Ascending aorta (tissue), 2 donors: ENCODE measurements at places on chromosomes 3 and 15.

GRCh38 chr3:172808969-172809546 lies 58.5 kb downstream of the ECT2 start:
- H3K4me1 ChIP-seq = no peaks in the 10 kb centered on the region
- H3K27me3 ChIP-seq = no peaks in the 10 kb centered on the region
- no peak overlapping the region for H3K27ac ChIP-seq
- no peaks in the 10 kb centered on the region for H3K36me3 ChIP-seq
- H3K4me3 ChIP-seq = no peak overlapping the region

- H3K4me1 ChIP-seq = peaks cover 4% of the 10 kb centered on the region
- no peak for DNase-seq
- H3K27ac ChIP-seq = no peak overlapping the region
Observed at GRCh38 chr15:32889214-32889613, 171.4 kb downstream of the GREM1 start.

DNA sequence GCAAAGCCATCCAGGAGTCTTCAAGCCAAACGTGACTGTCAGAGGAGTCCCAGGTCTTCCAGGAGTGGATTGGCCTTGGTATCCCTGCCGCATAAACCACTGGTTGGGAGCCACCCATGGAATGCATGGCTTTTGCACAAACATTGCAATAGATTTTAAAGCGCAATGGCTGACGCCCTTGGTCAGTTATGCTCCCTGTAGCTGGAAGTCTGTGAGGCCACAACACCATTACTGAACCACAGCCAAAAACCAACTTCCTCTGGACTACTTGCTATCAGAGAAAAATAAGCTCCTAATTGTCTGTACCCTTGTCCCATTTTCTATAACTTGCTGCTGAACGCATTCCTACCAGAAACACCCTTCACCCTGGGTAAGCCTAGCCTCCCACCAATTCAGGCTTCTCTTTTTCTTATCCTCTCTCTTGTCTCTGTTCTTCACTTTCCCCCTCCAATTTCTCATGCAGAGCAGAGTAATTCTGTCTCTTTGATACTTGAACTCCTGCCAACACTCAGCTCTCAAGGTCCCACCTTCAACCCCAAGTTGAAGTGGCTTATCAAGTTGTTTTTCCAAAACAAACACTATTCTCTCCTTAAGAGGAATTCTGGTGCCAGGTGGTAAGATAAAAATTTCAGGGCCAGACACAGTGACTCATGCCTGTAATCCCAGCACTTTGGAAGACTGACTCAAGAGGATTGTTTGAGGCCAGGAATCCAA lies 176.4 kb upstream of the UBE2E1 start:
- DNase-seq = no peak
- H3K4me3 ChIP-seq = no peak overlapping the region
- H3K36me3 ChIP-seq = no peaks in the 10 kb centered on the region
- H3K4me1 ChIP-seq = no peaks in the 10 kb centered on the region
- H3K27me3 ChIP-seq = no peaks in the 10 kb centered on the region

- no peaks in the 10 kb centered on the region for H3K4me1 ChIP-seq
- H3K36me3 ChIP-seq = peaks cover 12% of the 10 kb centered on the region
- DNase-seq = no peak
- H3K27me3 ChIP-seq = no peaks in the 10 kb centered on the region
- no peak overlapping the region for H3K27ac ChIP-seq
- H3K4me3 ChIP-seq = no peak overlapping the region
Observed at GRCh38 chr3:142459096-142459495, 11.3 kb upstream of the XRN1 start.

- no peaks in the 10 kb centered on the region for H3K27me3 ChIP-seq
- no peak overlapping the region for H3K27ac ChIP-seq
- DNase-seq = no peak
- no peak overlapping the region for H3K4me3 ChIP-seq
Observed at GRCh38 chr3:35944926-35945710, 305.8 kb downstream of the ARPP21 start.

DNA sequence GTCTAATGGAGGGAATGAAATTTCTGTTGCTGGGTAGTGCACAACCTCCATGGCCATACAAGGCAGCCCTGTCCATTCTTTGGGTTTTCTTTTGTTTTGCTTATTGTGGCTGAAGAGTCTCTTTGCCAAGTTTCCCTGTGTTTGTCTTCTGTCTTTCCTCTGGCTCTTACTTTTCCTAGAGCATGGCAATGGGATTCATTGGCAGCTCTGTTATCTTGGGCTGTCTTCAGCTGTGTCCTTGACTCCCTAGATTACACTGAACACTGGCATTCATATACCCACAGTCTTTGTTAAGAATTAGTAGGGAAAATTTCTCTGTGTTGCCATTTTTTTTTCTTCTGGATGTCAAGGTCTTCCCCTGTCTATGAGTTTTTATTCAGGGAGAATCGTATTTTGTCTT lies 16.1 kb upstream of the DCBLD2 start:
- H3K27ac ChIP-seq = no peak overlapping the region
- no peaks in the 10 kb centered on the region for H3K4me1 ChIP-seq
- H3K4me3 ChIP-seq = no peak overlapping the region
- no peaks in the 10 kb centered on the region for H3K36me3 ChIP-seq
- no peak for DNase-seq

- H3K4me1 ChIP-seq = no peaks in the 10 kb centered on the region
- DNase-seq = no peak
- H3K27ac ChIP-seq = no peak overlapping the region
- no peaks in the 10 kb centered on the region for H3K36me3 ChIP-seq
- H3K4me3 ChIP-seq = no peak overlapping the region
Observed at GRCh38 chr3:33331414-33331813, 54.2 kb downstream of the FBXL2 start.

- no peaks in the 10 kb centered on the region for H3K27me3 ChIP-seq
- H3K27ac ChIP-seq = peak overlapping the region; percentile 61
- H3K36me3 ChIP-seq = peaks cover 21% of the 10 kb centered on the region
- H3K4me3 ChIP-seq = no peak overlapping the region
Observed at GRCh38 chr15:41936649-41937567, 35.4 kb downstream of the EHD4 start.

DNA sequence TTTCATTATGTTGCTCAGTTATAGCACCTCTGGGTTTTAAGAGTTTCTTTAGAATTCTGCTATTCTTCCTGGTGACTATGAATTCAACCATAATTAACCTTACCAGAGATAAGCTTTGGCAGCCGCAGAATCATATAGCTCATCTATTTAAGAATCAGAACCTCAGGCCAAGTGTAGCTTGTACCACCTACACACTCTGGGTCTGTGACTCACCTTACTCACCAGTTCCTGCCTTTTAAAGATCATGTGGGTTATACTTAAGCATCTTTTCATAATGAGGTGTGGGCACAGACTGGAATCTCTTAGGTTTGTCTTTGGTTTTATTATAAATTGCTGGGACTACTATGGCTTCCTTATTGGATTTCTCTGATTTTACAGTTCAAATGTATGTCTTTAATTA lies 21.9 kb downstream of the CDV3 start:
- no peak overlapping the region for H3K4me3 ChIP-seq
- no peaks in the 10 kb centered on the region for H3K36me3 ChIP-seq
- H3K27me3 ChIP-seq = no peaks in the 10 kb centered on the region

DNA sequence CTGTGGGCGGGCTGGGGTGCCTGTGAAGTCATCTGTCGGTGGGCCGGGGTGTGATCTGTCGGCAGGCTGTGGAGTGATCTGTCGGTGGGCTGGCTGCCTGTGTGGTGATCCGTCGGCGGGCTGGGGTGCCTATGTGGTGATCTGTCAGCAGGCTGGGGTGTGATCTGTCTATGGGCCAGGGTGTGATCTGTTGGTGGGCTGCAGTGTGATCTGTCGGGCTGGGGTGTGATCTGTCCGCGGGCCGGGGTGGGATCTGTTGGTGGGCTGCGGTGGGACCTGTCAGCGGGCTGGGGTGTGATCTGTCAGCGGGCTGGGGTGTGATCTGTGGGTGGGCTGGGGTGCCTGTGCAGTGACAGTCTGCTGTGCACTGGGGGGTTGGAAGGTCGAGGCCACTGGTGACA lies 204.5 kb downstream of the XXYLT1 start:
- no peak overlapping the region for H3K4me3 ChIP-seq
- no peak for DNase-seq

DNA sequence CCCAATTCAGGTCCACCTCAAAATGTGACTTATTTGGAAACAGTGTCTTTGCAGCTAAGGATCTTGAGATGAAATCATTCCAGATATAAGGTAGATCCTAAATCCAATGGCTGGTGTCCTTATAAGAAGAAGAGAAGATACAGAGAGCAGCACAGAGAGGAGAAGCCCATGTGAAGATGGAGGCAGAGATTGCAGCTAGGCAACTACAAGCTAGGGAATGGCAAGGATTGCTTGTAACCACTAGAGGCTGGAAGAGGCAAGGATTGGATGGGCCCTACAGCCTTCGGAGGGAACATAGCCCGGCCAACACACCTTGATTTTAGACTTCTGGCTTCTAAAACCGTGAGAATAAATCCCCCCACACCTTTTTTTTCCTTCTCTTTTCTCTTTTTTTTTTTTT lies 38.5 kb downstream of the SYN2 start:
- no peaks in the 10 kb centered on the region for H3K27me3 ChIP-seq
- DNase-seq = no peak
- no peak overlapping the region for H3K4me3 ChIP-seq
- H3K27ac ChIP-seq = no peak overlapping the region

- no peak overlapping the region for H3K4me3 ChIP-seq
- no peaks in the 10 kb centered on the region for H3K4me1 ChIP-seq
- no peak for DNase-seq
- H3K36me3 ChIP-seq = peaks cover 3% of the 10 kb centered on the region
- no peak overlapping the region for H3K27ac ChIP-seq
- H3K27me3 ChIP-seq = no peaks in the 10 kb centered on the region
Observed at GRCh38 chr15:42820811-42821210, 83.9 kb upstream of the CDAN1 start.

DNA sequence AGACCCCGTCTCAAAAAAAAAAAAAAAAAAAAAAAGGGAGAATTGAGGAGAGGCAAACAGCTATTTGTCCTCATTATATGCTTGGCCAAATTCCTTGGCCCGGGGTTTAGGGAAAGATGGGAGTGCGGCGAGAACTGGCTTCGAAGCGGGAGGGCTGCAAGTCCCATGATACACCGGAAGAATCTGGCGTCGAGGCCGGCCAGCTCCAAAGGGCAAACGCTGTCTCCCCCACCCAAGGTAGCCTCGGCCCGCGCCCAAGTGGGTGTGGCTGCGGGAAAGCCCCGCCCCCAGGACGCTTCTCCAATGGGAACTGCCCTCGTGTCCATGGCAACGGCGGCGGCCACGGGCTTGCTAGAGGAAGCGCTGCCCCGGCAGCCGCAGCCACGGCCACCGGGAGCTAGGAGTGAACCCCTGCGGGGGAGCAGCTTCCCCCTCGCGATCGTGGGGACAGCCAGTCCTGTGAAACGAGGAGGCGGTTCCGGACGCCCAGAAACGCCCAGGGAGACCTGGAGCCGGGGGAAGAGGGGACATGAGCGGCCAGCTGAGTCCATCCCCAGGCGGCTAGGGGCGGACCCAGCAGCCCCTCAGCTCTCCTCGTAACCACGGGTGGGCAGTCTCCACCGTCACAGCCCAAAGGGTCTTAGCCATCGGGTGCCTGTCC lies at the start of gene TTLL13:
TTLL13 (plus strand) TSS at position 354 of the 661 bp plus-strand sequence. CDS start 1,075 bp downstream, outside the sequence.
- no peak within 1 kb of the TSS for H3K27ac ChIP-seq
- peak; percentile 79 for DNase-seq
- no peaks in the 10 kb centered on the region for H3K4me1 ChIP-seq
- H3K4me3 ChIP-seq = peak within 1 kb of the TSS; percentile 55
- no peaks in the 10 kb centered on the region for H3K36me3 ChIP-seq

DNA sequence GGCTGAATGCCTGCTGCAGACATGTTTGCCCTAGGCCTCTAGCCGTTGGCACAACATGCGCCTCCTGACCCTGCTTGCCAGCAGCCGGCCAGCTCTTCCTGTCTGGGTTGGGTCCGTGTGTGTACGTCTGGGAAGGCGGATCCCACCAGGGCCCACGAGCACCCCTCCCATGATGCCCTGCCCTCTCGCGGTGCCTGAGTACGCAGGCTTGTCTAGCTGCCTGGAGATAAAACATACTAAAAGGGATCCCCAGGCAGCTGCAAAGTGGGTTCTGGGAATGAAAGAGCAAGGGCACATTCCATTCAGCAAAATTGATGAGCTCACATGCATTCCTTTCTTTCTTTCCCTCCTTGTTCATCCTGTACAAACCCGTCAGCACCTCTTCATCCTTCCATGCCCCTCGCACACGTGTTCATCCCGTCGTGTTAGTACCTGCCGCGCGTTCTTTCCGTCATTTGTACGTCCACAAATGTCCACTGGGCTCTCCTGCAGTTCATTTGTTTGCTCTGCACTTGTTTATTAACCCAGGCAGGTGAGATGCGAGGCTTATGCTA lies 74.3 kb downstream of the FBLN2 start:
- no peaks in the 10 kb centered on the region for H3K27me3 ChIP-seq
- no peak overlapping the region for H3K27ac ChIP-seq
- H3K4me1 ChIP-seq = no peaks in the 10 kb centered on the region
- H3K4me3 ChIP-seq = no peak overlapping the region
- no peaks in the 10 kb centered on the region for H3K36me3 ChIP-seq

DNA sequence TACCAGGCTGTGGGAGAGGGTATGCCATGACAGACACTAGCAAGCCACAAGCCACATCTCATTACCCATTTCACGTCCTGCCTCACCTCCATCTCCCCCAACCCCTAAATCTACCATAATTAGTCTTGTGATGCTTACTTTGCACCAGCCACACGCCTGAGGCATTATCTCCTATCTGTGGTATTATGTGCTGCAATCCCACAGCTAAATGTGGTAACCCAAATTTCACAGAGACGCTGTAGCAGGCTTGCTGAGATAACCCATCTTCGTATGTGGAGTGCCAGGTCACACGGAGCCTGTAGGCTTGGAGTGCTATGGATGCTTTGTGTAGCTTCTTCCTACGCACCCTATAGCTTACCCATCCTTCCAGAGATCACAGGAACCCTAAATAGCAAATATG lies 256.7 kb upstream of the KCNH8 start:
- H3K4me1 ChIP-seq = no peaks in the 10 kb centered on the region
- no peak overlapping the region for H3K4me3 ChIP-seq
- no peaks in the 10 kb centered on the region for H3K36me3 ChIP-seq
- no peak overlapping the region for H3K27ac ChIP-seq

- H3K27me3 ChIP-seq = no peaks in the 10 kb centered on the region
- no peak overlapping the region for H3K27ac ChIP-seq
- no peaks in the 10 kb centered on the region for H3K36me3 ChIP-seq
- H3K4me3 ChIP-seq = no peak overlapping the region
- DNase-seq = no peak
- H3K4me1 ChIP-seq = no peaks in the 10 kb centered on the region
Observed at GRCh38 chr3:59326246-59327024, 276.6 kb upstream of the CFAP20DC start.

GRCh38 chr15:52498706-52499105 lies 30.0 kb downstream of the MYO5A start:
- DNase-seq = no peak
- no peaks in the 10 kb centered on the region for H3K27me3 ChIP-seq
- H3K4me3 ChIP-seq = no peak overlapping the region
- H3K36me3 ChIP-seq = no peaks in the 10 kb centered on the region
- no peaks in the 10 kb centered on the region for H3K4me1 ChIP-seq
